ENCODE measurements at places on chromosomes 12 and 14.

DNA sequence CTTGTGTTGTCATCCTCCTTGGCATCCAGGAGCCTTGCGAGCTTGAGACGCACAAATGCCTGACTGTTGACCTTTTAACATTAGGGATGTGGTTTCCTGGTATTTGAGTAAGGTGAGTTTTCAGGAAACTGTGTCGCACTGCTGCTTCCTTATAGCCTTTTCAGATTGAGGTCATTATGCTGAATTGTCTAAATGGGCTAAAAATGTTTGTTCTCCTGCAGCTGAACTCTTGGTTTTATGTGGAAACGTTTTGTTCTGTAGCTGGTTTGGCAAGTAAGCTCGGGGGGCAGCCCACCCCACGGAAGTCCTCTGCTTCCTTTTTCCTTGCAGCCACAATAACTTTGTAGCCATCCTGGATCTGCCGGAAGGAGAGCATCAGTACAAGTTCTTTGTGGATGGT lies 5.7 kb downstream of the PRKAB1 start:
- DNase-seq: no peak

DNA sequence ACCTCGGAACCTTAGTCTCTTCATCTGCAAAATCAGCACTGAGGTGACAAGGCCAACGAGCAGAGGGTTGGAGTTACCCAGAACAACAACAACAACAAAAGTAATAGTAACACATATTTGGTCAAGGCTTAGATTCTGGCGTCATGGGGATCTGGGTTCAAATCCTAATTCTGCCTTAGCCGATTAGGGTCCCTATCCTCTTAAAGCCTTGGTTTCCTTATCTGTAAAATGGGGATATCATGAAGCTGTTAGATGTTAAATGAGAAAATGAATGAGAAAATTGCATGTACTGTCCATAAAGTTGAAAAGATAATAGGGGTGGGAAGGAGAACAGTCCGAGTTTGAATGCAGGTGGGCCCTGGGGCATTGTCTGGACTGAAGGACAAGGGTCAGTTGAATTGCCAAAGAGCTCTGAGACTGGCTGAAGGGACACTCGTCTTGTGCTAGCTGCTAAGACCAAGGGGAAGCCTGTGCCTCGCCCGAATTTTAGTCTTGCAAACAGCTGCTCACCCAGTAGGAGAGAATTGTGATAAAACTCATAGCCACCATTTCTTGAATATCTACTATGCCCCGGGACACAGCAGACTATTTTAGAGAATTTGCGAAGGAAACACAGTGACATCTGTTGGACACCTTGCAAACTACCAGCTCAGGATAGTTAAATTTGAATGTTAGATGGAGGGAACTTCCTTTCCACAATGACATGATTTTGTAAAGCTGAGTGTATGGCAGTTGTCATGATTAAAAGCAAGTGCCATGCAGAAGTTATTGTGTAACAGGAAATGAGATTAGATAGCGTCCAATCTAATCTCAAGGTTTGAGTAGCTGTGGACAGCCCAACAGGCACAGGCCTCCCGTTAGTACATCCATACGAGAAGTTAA lies 6.8 kb upstream of the HNF1A start:
- DNase-seq: no peak

- no peak for DNase-seq
Observed at GRCh38 chr12:16622338-16622737, 16.4 kb upstream of the LMO3 start.

DNA sequence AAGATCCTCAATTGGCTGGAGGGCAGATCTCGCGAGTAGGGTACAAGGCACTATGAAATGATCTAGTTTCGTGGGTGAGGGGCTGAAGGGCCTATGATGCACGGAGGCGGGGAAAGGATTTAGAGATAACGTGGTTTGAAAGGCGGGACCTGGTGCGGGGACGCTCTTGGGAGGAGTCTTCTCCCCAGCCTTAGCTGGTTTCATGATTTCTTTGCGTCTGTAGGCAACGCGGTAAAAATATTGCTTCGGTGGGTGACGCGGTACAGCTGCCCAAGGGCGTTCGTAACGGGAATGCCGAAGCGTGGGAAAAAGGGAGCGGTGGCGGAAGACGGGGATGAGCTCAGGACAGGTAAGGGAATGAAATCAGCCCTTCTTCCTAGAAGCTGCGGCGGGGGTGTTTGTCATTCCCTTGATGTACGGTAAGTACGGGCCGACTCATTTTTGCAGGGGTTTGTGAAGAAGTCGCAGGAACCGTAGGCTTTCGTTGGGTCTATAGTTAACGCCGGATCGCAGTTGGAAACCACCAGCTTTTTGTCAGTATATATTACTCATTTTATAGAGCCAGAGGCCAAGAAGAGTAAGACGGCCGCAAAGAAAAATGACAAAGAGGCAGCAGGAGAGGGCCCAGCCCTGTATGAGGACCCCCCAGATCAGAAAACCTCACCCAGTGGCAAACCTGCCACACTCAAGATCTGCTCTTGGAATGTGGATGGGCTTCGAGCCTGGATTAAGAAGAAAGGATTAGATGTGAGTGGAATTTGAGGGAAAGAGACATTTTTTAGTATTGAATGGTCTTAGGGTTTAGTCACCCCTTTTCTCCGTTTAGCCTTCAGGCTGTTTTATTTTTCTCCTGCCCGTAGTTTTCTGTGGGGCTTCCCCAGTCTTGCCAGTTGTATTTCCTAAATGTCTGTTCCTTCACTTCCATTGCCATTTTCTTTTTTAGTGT lies 602 bp downstream of the APEX1 start:
- no peak for DNase-seq

DNA sequence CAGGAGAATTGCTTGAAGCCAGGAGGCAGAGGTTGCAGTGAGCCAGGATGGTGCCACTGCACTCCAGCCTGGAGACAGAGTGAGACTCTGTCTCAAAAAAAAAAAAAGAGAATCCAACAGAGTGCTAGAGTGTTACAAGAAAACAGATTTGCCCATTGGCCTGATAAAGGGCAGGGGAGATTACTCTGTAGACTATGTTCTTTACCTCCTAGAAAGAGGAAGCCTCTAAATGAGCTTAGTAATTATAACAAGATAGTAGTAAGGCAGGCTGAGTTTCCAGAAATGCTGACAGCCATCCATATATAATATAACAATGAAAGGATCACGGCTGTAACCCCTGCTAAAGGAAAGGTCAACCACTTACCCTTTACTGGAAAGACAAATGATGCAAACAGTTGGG lies 24.4 kb downstream of the AK7 start:
- DNase-seq: no peak

DNA sequence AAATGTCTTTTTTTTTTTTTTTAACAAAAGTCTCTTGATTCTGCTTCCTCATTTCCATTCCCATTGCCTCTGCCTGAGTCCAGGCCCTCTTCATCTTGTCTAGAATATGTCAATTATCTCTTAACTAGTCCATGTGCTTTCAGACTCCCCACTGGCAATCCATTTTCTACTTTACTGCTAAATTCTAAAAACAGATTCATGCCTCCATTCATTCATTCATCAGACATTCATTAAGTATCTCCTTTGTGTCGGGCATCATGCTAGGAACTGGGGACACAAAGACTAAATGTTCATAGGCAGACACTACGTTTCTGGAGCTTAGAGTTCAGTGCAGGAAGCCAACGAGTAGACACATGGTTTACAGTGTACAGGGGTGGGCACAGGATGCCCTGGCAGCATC lies 9.6 kb upstream of the NEDD1 start:
- DNase-seq: no peak

- DNase-seq: no peak
Observed at GRCh38 chr12:46717868-46718267, 107.9 kb downstream of the SLC38A4 start.

DNA sequence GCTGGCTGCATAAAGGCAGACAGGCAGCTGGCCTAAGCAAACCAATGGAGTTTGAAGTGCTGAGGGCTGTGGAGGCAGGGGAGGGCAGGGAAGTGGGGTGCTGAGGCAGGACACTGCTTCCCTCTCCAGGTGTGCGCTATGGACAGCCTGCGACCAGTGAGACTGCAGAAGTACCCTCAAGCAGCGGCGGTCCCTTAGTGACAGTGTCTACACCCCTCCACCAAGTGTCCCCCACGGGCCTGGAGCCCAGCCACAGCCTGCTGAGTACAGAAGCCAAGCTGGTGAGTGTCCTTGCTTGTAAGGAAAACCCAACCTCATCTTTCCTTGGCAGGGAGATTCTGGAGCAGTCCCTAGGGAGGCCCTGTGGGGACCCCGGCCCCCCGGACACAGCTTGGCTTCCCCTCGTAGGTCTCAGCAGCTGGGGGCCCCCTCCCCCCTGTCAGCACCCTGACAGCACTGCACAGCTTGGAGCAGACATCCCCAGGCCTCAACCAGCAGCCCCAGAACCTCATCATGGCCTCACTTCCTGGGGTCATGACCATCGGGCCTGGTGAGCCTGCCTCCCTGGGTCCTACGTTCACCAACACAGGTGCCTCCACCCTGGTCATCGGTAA lies 17.9 kb downstream of the HNF1A start:
- DNase-seq: no peak

- no peak for DNase-seq
Observed at GRCh38 chr12:131671871-131672270, 39.0 kb upstream of the SFSWAP start.

DNA sequence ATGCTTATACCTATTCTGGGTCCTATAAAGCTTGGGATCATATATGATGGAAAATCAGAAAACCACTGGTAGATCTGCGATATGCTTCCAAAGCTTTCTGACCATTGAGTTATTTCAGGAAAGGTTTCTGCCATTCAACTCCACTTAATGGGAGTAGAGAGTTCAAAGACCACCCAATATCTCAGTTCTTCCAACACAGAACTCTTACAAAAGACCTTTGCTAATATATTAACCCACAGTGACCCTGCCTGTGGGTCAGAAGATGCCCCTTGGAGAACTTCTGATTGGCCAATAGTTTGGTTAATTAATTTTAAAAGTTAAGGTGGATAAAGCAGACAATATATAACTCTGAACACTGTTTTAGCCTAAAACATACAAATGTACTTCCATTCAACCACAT lies 213.0 kb downstream of the IPO8 start:
- no peak for DNase-seq

DNA sequence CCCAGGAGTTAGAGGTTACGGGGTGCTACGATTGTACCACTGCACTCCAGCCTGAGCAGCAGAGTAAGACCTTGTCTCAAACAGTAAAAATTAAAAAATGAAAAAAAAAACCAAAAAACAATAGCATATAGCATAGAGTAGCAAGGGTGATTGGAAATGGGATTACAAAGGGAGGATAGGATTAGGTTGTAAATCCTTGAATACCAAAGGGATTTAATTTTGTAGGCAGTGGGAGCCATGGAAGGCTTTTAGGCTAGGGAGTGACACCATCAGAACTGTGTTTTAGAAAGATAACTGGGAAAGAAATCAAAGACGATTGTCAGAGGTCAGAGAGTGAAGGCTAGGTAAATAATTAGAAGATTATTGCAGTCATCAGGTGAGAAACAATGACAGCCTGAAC lies 2.8 kb upstream of the SGPP1 start:
- no peak for DNase-seq

- DNase-seq: no peak
Observed at GRCh38 chr12:91690531-91690930, 455.1 kb downstream of the BTG1 start.

DNA sequence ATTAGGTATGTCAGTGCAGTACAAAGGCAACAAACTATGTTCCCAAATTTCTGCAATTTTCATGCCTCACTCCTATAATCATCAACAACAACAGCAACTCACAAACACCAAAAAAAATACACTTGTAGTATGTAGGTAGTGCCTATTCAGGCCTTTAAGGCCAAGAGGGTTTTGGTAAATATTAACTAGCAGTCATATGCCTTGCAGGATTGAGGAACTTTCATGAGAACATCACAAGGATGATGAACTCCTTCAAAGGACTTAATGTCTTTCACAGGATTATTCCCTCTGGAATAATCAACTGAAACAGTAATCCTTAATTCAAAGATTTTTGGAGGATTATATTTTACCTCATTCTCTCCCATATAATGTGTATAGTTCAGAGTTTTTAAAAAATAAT lies 293.8 kb downstream of the NOVA1 start:
- no peak for DNase-seq

GRCh38 chr12:49212572-49212971 lies 23.7 kb upstream of the TUBA1A start:
- no peak for DNase-seq

GRCh38 chr14:85380881-85381280 lies 149.1 kb upstream of the FLRT2 start:
- no peak for DNase-seq

DNA sequence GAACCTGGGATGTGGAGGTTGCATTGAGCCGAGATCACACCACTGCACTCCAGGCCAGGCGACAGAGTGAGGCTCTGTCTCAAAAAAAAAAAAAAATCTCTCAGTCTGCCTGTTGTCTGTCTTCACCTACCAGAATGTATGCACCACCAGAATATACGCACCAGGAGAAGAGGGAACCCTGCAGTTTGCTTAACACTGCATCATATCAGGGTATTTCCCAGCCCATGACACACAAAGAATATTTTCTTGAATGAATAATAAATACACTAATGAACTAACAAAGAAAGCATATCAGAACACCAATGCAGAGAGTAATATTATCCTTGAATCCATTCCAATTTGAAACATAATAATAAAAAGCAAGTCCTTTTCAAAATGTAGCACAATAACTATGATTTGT lies 44.2 kb upstream of the FOXN3 start:
- no peak for DNase-seq

DNA sequence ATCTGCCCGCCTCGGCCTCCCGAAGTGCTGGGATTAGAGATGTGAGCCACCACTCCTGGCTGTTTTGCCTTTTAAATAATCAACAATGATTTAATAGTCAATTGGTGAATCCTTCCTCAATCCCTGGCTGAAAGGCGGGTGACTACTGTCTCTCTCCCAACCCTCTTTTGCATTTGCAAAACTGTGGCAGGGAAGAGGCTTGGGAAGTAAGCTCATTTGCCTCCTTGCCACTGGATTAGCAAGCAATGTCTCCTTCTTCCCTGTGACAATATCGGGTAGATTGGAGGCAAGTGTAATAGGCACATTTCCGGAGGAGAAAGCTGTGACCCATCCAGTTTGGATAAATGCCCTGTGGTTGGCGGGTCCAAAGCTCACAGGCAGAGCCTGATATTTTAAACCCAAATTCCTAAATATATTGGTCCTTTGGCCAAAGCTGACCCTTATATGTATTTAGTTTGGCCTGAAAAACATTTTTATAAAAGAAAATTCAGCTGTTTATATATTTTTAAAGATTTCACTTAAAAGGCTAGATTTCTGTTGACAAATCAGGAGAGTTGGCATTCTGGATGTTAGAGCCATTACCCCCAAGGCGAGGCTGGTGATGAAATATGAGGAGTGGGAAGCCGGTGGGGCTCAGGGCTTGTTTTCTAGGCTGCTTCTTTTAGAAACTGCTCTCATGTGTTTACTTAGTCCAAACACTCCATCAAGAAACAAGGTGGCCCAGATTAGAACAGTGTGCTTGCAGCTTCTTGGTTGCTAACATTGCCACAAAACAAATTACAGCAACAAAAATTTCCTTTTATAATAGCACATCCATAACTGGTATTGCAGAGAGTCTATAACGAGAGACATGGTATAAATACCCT lies 646.9 kb upstream of the TMEM132C start:
- DNase-seq: no peak

DNA sequence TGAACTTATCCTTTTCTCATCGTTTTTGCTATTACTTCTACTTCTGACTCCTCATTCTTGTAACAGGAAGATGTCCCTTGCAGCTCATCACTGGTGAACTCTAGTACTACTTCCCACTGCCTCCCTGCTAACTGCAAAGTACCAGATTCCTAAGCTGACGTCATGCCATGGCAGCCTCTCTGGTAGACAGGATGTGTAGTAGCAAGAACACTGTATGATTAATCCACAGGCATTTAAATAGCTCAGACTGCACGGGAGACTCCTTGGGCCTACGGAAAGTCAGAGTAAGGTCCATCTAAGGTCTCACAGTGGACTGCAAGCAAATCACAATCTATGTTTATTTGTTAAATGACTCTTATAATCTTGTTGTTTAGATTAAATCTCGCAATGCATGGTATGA lies 43.5 kb downstream of the DNAI7 start:
- no peak for DNase-seq

Data from stimulated activated CD4-positive, alpha-beta T cell treated with anti-CD3 and anti-CD28 coated beads, Interleukin-1b, Interleukin-23, amount 100 ng/mL, for 1 hour (primary cell).